ENCODE measurements at places on chromosomes 7 and 10.

- no peak for DNase-seq
These were observed 87.3 kb upstream of the NAMPT start for GRCh38 chr7:106372126-106372525.

DNA sequence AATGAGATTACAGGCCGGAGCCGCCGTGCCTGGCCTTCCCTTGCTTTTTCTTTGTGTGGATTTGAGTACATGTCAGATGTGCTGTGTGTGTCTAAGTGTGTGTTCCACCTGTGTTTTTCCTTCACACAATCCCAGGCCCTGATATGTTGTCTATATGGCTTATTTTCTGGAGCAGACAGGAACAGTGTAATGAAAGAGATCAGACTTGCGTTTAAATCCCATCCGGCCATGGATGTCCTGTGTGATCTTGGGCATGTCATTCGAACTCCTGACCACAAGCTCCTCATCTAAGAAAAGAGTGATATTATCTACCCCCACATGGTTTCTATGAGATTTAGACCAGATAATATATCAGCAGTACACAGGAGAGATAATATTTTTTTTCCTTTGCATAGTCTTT, 37.2 kb downstream of the APBB1IP start:
- DNase-seq, result no peak

DNA sequence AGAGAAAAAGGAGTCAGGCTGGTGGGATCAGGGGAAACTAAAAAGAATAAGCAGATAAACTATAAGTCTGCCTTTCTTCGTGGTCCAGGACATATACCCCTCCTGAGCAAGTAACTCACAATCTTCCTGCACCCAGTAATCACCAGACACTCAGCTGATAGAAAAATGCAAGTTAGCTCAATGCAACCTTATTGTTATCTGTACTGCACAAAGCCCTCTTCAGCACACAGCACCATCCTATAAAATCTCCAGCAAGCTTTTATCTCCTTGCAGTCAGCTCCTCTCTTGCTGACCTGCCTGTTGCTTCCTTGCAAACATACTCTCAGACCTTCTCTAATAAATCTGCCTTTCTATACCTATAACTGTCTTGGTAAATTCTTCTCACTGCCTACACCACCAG, 6.7 kb downstream of the SLC37A3 start:
- no peak for DNase-seq

- peak; percentile 11 for DNase-seq
These were observed 70.9 kb upstream of the CHST15 start for GRCh38 chr10:124164264-124164663.

- no peak for DNase-seq
These were observed 93.6 kb downstream of the CTNNA3 start for GRCh38 chr10:67602268-67602950.

GRCh38 chr10:122500194-122500593, 38.8 kb downstream of the HTRA1 start:
- no peak for DNase-seq
